Myocyte (in vitro differentiated cells): ENCODE measurements at places on chromosomes 4 and X. TPM values are rescaled to one million over a fixed set of nuclear protein-coding genes. Genes with fewer than 3 reads are reported as not detected.

NXF2 gene
- not detected in 2 replicates for total RNA-seq

IBSP gene
- total RNA-seq: not detected in 2 replicates

SLC2A9 gene
- total RNA-seq: 0.68 and 0.72 TPM in 2 replicates

FRMPD3 gene
- 0.05 TPM in 1 of 2 replicates, not detected in the other for total RNA-seq

NLGN4X gene
- not detected in 2 replicates for total RNA-seq

KCNIP4 gene
- total RNA-seq: not detected in 2 replicates

FANCB gene
- total RNA-seq: 0.88 and 1.2 TPM in 2 replicates

EVC gene
- total RNA-seq: 74.5 and 82.9 TPM in 2 replicates

DNA sequence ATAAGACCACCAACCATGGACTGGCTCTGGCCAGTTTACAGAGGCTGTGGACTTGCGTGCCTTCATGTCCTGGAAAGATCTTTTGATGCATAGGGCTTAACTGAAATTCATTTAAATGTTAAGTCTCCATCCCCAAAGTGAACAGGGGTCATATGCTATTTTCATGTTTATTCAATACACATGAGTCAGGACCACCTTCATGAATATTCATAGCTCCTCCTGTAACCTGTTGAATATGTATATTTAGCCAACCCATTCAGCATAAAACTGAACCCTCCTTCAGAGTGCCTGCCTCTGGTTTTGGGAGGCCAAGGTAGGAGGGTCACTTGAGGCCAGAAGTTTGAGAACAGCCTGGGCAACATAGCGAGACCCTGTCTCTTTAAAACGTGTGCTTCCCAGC is 7.1 kb downstream of the CTPS2 start:
- no peak for DNase-seq

DNA sequence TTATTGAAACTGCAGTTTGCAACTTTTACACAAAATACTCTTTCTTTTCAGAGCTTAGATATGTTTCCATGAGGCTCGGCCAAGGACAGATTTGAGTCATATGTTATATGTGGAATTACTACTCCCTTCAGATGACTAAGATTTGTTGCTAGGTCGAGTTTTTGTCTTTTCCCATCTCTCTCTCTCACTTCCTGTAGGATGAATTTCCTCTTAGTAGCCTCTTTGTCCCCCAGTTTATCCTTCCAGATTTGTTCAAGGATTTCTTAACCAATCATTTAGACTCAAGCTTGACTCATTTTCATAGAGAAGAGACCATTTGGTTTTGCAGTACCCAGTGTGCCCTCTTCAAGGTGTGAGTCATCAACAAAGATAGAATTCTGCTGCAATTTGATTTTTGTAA is 209.2 kb downstream of the GLUD2 start:
- no peak for DNase-seq

- peak; percentile 19 for DNase-seq
These were observed 257.6 kb upstream of the DDX53 start for GRCh38 chrX:22742174-22742573.

DNA sequence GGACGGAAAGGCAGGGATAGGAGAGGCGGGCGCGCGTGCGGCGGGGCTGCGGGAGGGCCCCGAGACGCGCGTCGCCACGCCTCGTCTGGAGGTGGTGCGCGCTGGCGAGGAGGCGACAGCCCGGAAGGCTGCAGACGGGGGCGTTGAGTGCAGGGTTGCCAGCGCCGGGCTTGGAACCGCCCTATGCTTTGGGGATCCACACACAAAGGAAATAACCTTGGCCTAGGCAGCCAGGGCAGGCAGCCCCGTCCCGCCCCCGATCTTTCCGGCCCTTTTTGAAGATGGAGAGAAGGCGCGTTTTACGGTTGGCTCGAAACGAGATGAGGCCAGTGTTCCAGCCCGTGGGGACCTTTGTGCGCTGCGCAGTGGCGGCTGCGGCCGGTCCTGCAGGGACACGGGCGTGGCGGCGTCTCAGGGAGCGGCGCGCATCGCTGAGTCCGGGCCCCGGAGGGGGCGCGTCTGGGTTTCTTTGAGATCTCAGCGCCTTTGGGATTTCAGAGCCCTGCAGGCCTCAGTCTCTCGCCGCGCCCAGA is 50.8 kb upstream of the TRIM2 start:
- peak; percentile 32 for DNase-seq

- DNase-seq: peak; percentile 71
These were observed 83.6 kb downstream of the CCNG2 start for GRCh38 chr4:77240469-77241066.

GRCh38 chr4:122577808-122578781 is 42.8 kb downstream of the IL21 start:
- DNase-seq: peak; percentile 86

DNA sequence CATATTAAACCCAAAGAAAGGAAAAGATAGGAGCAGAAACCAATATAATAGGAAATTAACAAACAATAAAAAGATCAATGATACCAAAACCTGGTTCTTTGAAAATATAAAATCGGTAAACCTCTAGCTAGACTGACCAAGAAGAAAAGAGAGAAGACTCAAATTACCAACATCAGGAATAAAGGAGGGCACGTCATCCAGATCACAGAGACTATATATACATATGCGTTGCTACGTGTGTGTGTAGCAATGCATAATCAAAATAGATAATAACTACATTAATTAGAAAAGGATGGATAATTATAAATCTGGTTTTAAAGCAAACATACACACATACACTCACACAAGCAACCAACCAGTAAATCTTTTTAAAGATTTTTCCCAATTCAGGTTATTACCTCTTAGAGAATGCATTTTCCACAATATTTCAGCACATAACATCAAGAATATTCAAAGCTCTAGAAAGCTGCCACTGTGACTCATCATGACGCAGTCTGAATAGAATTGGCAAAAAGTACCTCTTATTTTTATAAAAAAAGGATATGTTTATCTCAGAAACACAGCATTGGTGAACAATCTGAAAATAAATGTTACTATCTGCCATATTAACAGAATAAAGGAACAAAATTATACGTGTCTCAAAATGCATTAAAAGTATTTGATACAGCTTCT is 41.4 kb upstream of the USP9X start:
- peak; percentile 13 for DNase-seq

GRCh38 chr4:48960988-48961635 is 25.0 kb upstream of the CWH43 start:
- no peak for DNase-seq

GRCh38 chr4:70399319-70399718 is 1.6 kb downstream of the OPRPN start:
- DNase-seq: no peak
